Central memory CD8-positive, alpha-beta T cell (primary cell): ENCODE measurements at places on chromosomes 4 and X.

- peaks cover 24% of the 10 kb centered on the region for H3K4me1 ChIP-seq
- no peak for DNase-seq
- H3K4me3 ChIP-seq: peak overlapping the region; percentile 89
- H3K27ac ChIP-seq: peak overlapping the region; percentile 89
- no peaks in the 10 kb centered on the region for H3K27me3 ChIP-seq
Measured at GRCh38 chrX:130165181-130165702, 399 bp downstream of the AIFM1 start.

DNA sequence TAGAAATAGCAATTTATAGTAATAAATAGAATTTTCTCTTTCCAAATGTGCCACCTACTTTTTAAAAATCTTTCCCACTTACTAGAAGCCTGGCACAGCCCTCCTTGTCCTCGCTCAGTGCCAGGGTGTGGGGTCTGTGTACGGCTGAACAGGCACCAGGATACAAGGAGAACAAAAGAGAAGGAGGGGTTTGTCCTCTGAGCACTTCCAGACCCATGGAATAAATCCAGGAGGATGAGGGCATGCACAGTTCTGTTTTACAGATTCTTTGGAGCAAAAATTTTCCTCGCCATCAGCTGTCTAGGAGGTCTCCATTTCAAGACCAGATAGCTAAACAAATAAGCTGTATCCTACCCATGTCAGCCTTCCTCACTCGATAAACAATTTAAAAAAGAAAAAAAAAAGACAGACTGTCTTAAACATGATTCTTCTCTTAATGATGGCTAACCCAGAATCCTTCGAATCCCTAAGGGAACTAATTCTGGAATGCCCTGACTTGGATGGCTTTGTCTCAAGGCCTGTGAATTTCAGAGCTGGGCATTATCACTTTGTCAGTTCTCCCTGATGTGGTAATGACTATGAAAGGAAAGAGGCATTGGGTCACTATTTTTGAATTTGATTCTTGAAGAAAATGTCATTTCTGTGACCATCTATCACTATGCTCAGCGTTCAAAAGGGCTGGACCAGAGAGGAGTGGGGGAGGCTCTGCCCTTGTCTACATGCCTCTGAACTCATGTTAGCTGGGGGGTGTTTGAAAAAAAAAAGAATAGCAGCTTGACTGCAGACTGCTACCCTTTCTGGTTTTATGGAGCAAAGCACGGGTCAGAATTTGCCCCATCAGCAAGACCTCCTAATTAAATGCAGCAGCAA lies 151.0 kb downstream of the DCTD start:
- DNase-seq: no peak
- no peak overlapping the region for H3K4me3 ChIP-seq
- no peak overlapping the region for H3K27ac ChIP-seq
- peaks cover 37% of the 10 kb centered on the region for H3K27me3 ChIP-seq
- no peaks in the 10 kb centered on the region for H3K4me1 ChIP-seq
- H3K36me3 ChIP-seq: no peaks in the 10 kb centered on the region

- H3K4me3 ChIP-seq: no peak overlapping the region
- H3K4me1 ChIP-seq: no peaks in the 10 kb centered on the region
- H3K36me3 ChIP-seq: no peaks in the 10 kb centered on the region
- DNase-seq: no peak
Measured at GRCh38 chr4:76090241-76090691, 15.8 kb downstream of the ART3 start.

- no peak for DNase-seq
- H3K4me3 ChIP-seq: peak overlapping the region; percentile 13
- peaks cover 28% of the 10 kb centered on the region for H3K36me3 ChIP-seq
- H3K27ac ChIP-seq: peak overlapping the region; percentile 81
Measured at GRCh38 chrX:19775830-19776485, 111.4 kb downstream of the SH3KBP1 start.

DNA sequence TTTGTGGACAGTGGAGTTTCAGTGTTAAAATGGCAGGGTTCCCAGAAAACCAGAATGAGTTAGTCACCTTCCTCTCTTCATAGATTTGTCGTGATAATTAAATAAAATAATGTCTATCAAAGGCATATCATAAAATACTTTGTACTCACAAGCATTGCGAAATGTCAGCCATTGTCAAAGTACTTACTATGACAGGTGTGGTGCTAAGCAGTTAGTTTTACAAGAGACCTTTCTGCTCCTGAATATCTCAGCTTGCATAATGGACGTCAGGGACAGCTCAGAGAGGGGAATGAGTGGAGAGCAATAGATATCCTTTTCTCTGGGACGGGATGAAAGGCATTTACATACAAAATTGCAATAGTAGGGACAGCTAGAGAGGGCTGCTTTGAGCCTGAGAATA lies 560.9 kb downstream of the KCNIP4 start:
- H3K4me3 ChIP-seq: no peak overlapping the region
- no peak overlapping the region for H3K27ac ChIP-seq
- H3K36me3 ChIP-seq: peaks cover 2% of the 10 kb centered on the region
- H3K4me1 ChIP-seq: no peaks in the 10 kb centered on the region

DNA sequence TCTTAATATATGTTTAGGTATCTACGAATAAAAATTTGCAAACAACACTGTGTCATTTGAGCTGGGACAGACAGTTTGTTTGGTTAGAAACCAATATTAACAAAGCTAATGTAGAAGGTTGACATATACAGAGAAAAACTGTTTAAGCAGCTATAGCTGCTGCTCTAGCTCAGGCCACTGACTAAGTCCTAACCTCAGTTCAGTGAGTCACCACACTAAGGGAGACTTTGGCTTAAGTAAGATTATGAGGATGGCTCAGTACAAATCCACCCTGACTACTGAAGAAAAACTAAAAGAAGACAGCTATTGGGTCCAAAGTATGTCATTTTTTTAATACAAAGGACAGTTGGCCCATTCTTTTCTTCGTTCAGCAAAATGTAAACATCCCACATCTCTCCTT lies 717.3 kb upstream of the ACTRT1 start:
- no peak overlapping the region for H3K27ac ChIP-seq
- no peak for DNase-seq
- H3K36me3 ChIP-seq: no peaks in the 10 kb centered on the region

DNA sequence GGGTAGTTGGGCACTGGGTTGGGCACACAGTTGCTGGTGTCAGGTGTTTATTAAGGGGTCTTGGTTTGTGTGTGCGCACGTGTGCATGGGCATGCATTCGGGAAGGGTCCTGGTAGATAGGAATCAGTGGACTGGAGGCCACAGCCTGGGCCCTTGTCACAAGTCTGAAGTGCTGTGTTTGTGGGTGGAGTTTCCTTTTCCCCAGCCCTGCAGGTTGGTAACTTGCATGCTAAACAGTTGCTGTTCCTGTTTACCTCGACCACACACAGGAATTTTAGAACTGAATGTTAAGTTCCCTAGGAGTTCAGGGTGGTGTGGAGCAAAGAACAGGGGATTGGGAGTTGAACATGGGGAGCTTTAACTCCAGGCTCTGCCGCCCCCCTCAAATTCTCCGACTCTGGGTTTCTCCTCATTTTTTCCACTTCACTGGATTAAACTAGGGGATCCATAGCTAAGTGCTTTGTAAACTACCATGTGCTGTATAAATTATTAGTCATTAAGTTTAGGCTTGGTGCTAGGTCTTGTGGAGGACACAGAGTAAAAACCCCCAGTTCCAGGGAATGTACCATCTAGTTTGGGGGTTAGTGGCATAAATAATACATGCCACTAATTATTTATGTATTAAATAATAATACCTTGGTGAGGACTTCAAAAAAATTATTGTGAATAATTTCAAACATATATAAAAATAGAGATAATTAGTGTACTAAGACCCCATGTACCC lies 49.0 kb downstream of the STARD8 start:
- no peak overlapping the region for H3K27ac ChIP-seq
- H3K27me3 ChIP-seq: peaks cover 20% of the 10 kb centered on the region
- H3K4me1 ChIP-seq: no peaks in the 10 kb centered on the region
- H3K4me3 ChIP-seq: no peak overlapping the region

DNA sequence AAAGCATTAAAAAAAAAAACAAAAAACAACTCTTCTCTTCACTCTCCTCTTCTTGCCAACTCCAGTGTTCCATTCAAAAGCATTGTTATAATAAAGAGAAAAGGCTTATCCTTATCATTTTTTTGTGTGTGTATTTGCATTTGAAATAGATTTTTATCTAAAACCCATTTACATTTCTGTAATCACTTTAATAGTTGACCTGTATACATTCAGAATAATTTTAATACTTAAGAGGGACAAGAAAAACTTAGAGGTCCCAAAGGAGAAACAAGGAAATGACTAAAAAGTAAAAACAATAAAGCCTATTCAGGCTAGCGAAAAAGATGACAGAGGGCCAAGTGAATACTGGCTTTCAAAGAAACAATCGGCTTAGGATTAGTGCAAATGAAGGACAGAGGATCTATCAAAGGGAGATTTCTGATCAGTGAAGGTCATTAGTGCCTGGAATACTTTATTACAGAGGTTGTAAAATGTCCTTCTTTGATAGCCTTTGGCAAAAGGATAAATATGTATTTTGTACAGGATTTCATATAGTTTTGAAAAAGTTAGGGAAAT lies 808.3 kb downstream of the RPA4 start:
- H3K36me3 ChIP-seq: no peaks in the 10 kb centered on the region
- no peaks in the 10 kb centered on the region for H3K4me1 ChIP-seq
- no peak overlapping the region for H3K27ac ChIP-seq
- no peak for DNase-seq
- H3K4me3 ChIP-seq: no peak overlapping the region
- H3K27me3 ChIP-seq: no peaks in the 10 kb centered on the region

- H3K4me3 ChIP-seq: no peak overlapping the region
- H3K27ac ChIP-seq: no peak overlapping the region
- DNase-seq: no peak
- no peaks in the 10 kb centered on the region for H3K27me3 ChIP-seq
- no peaks in the 10 kb centered on the region for H3K4me1 ChIP-seq
Measured at GRCh38 chr4:162891788-162892707, 274.6 kb downstream of the NAF1 start.

- no peaks in the 10 kb centered on the region for H3K36me3 ChIP-seq
- no peak overlapping the region for H3K4me3 ChIP-seq
Measured at GRCh38 chr4:74555843-74556242, 110.9 kb downstream of the AREG start.

- H3K4me1 ChIP-seq: peaks cover 56% of the 10 kb centered on the region
- no peak for DNase-seq
- no peaks in the 10 kb centered on the region for H3K27me3 ChIP-seq
- no peak overlapping the region for H3K4me3 ChIP-seq
Measured at GRCh38 chrX:19627081-19627480, 111.8 kb upstream of the MAP3K15 start.

DNA sequence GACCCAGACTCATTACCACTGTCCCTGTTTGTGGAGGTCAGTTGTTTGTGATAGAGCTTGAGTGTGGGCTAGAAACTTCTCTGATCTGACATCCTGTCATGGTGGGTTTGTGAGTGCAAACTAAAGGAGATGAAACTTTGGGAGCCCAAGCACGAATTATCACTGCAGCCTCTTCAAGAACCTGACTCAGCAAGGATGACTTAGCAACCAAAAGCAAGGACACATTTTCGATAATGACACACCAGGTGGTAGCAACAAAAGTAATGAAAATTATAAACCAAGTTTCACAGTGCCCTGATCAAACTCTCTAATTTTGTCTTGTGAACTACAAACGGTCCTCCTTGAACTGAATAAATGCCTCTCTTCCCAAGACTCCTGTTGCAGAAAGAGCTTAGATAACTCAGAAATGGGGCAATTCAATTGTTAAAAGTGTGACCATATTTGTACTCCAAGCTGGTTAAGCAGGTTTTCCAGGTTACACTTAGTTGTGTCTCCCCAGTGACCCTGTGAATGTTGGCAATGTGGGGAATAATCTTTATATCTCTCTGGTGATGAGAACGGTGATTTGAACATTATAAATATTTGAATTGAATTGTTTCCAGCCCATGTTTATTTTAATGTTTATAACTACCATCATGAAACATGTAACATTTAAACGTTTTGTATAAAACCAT lies 52.6 kb upstream of the ATP8A1 start:
- peaks cover 14% of the 10 kb centered on the region for H3K27me3 ChIP-seq
- H3K4me1 ChIP-seq: no peaks in the 10 kb centered on the region
- no peak for DNase-seq
- H3K36me3 ChIP-seq: peaks cover 5% of the 10 kb centered on the region
